ENCODE measurements at places on chromosomes 2 and 18.

DNA sequence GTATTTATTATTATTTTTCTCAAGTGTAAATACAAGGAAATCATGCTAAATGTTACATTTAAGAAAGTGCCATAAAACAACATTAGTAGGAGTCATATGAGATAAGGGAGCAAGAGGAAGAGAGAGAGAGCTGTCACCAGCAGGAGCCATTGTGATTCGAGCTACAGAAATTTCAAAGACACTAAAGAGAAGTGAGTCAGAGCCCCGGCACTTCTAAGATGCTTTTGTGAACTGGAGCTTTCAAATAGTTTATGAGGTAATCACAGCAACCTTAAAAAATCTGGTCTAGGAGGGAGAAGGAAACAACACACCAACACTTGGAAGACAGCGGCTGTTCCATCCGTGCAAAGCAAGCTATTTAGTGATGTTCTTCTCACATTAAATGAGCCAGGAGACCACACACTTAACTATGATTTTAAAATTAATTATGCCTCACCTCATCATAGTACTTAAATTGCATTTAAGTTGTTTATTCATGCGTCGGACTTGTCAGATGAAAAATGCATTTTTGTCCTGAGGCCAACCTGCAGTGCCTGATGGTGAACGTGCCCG lies 382.7 kb upstream of the SALL3 start:
- no peak for DNase-seq

DNA sequence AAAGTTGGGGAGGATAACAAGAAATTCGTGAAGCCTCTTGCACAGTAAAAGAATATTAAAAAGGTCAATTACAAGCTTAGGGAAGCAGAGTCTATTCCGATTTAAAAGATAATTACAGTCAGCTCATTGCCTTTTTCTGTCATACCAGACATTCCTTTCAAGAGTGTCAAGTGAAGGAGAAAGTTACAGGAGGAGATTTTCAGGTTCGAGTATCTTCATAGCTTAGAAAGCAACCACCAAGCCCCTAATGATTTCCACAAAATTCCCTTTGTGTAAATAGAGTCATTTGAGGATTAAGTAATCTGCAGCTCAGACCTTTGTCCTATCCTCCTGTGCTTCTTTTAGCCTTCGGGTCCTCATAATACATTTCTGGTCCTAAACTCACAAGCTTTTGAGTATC lies 414.9 kb downstream of the CDH2 start:
- DNase-seq = no peak

DNA sequence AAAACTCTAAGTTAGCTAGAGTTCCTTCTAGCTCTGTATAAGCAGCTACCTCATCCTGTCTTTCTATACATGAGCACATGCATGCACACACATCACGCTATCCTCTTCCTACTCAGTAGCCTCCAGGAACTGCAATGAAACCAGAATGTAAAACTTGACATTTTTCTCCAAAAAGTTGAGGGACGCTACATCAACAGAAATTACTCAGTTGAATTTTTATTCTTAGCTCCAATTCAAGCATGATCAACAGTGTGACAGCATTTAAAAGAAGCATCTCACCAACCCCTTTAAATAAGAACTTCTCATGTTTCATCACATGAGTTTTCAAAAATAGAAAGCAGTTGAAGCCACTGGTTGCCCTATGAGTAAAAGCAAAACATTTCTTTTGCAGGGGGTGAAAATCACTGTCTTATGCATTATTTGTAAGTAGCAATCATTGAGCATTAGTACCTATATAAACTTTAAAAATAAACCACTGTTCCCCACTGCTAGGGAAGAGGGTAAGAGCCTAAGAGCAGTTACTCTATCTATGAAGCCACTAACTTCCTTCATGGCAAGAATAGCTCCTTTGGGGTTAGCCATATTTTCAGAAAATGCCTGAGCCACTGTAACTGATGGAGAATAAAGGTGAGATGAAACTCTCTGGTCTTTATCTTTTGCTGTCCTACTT lies 77.9 kb upstream of the ARL5A start:
- DNase-seq = no peak

DNA sequence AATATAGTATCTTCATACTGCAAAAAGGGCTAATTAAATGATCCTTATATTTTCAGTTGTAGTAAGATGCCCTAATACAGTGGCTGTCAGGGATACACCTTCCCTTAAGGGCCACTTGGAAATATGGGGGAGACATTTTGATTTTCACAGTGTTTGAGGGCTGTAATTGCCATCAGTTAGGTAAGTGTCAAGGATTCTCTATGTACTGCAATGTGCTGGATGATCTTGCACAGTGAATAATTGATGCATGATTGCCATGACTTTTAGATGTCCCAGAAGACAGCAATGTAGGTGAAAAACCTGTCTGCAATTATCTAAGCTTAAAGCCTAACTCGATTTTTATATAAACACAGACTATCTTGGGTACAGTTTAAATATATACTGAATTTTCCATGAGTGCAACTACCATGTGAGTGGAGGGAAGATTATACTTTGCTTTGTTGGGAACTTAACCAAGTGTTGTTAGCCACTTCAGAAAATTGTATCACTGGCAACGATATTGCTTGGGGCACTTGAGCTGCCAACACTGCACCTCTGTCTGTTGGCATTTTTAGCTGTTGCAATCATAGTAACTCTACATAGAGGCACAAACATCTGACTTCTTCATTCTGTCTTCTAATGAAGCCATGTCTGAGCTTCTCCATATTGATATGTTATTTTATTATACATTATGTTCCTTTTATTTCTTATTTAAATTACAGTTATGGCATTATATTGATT lies 45.2 kb downstream of the MAIP1 start:
- no peak for DNase-seq

- DNase-seq = no peak
These were observed 126.8 kb downstream of the ZAP70 start for GRCh38 chr2:97840198-97840597.

- no peak for DNase-seq
These were observed 200.4 kb downstream of the TMEM247 start for GRCh38 chr2:46679761-46680160.

DNA sequence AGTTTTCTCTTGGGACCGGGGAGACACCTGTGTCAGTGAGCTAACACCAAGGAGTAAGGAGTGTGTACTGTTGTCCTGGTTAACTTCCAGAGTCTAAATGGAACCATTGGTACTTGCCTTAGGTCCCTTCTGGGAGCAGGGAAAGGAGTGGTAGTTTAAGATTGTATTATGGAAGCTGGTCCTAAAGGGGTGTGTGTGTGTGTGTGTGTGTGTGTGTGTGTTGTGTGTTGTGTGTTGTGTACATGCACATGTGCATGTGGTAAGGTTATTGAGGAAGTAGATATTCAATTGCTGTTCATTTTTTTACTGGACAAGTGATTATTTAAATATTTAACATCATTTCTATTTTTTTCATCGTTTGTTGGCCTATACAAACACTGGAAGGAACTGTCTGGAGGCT lies 1.4 kb downstream of the APLF start:
- no peak for DNase-seq

- DNase-seq = no peak
These were observed 15.5 kb upstream of the PDK1 start for GRCh38 chr2:172540421-172540820.

DNA sequence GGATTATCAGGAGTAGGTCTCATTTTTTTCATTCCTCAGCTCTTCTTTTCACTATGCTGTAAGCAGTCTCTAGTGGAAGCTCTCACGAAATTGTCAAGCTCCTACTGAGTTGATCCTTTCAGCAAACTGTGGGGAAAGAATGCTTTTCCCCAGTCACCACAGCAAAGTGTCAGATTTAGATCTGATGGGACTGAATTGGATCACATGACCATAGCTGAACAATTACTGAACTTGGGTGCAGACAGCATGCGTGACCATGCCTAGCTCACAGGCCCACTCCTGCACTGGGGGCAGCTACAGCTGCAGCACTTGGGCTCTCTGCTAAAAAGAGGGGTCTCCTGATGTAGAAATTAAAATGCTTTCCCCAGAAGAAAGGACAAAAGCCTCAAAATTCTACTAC lies 3.1 kb downstream of the ARHGAP15 start:
- DNase-seq = no peak

DNA sequence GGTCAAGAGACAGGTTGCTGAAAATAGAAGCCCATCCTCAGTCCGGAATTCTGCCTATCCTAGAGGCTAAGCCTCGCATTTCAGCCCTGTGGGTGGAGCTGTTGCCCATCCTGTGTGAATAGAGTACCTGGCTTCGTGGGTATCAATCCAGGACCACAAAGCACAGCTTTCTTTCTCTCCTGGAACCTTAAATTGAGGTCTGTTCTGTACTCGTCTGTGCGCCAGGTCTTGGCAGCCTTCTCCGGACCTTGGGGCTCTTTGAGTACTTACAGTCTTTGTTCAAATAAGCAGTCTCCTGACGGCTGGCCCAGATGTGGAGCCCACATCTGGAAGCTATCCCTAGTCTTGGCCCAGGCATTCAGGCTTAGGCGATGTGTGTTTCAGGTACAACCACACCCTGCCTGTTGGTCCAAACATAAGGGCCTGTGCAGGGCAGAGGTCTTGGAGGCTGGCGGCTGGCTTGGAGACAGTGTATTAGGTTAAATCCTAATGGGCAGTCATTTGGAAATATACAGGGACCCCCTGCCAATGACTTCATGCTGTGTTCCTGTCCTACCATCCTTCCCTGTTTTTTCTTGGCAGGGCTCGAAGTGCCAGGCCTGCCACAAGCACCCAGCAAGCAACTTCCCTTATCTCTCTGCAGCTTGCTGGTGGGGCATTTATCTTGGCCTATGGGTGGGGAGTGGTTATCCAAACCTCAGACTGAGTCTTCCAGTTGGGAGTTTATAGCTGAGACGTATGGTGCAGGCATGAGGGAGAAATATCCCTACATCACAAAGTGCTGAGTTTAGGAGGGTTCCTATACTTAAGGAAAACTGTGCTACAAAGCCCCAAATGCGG lies 294.1 kb downstream of the BCL2 start:
- DNase-seq = no peak

- DNase-seq = no peak
These were observed 241.8 kb upstream of the MGAT5 start for GRCh38 chr2:134011936-134012586.

DNA sequence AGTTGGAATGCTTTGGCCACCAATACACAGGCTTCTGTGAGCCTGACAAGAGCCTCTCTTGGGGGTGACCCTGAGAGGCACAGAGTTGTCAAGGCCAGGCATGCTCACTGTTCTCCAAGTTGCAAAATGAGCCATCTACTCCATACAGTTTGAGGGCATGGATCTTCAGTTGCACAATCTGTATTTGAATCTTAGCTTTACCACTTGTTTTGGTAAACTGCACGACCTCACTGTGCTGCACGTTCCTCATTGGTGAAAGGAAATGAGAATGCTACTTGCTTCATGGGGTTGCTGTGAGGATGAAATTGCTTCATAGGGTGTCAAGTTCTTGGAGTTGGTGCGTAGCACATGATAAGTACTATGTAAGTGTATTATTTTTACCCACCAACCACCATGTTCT lies 12.0 kb upstream of the HAAO start:
- DNase-seq = no peak

DNA sequence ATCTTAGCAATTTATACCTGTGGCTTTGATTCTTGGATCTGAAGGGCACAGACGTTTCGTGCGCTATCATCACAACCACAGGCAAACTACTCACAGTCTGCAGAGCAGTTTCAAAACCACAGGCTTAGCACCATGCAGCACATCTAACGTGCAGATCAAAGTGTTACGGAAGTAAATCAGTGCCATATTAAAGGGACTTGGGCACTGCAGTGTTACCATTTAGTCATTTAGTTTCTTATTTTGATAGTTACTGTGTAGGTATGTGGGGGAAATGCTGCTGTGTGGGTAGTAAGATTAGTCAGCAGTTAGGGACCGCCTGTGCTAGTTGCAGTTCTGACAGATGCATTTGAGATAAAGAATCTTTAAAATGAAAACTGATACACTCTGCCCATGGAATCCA lies 384.0 kb downstream of the NBAS start:
- DNase-seq = no peak

DNA sequence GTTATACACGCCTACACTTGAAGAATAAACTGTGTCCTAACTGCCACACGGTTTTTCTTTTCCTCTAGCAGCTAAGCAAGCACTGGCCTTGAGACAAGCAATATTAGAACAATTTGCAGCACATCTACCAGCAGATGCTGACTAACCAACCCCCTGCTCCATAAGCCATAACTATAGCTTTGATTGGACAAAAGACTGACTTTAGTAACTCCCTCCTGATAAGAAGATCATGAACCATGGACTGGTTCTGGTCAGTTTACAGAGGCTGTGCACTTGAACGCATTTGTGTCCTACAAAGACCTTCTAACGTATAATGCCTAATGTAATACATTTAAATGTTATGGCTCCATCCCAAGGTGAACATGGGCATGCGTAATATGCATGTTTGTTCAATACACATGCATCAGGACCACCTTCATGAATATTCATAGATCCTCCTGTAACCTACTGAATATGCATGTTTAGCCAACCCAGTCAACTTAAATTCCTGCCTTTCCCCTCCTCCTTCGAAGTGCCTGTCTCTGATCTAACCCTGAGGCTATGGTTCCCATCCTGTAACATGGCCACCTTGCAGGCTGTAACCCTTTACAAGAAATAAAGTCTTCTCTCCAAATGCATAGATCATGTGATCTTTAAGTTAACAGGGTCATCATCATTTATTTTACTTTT lies 26.5 kb downstream of the SLC4A5 start:
- no peak for DNase-seq

DNA sequence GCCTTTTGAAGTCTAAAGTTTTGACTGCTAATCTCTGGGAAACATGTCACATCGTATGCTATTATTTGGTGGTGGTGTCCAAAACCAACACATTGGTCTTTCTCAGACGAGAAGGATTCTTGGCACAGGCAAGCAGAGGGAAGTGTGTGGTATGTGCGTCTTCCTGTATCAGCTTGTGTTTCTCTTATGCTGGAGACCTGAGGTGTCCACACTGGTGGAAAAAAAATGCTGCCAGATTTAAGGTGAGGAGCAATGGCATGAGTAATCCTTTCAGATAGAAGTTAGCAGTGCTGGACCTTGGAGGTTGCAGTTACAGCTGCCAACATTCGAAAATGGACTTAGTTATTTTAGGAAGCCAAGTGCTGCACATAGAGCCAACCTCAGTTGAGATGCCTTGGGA lies 11.7 kb upstream of the FHL2 start:
- DNase-seq = no peak

GRCh38 chr2:64658269-64658668 lies 4.6 kb upstream of the SERTAD2 start:
- no peak for DNase-seq

Data from posterior vena cava (tissue), 2 donors.